ENCODE measurements at places on chromosomes 7 and 10.

DNA sequence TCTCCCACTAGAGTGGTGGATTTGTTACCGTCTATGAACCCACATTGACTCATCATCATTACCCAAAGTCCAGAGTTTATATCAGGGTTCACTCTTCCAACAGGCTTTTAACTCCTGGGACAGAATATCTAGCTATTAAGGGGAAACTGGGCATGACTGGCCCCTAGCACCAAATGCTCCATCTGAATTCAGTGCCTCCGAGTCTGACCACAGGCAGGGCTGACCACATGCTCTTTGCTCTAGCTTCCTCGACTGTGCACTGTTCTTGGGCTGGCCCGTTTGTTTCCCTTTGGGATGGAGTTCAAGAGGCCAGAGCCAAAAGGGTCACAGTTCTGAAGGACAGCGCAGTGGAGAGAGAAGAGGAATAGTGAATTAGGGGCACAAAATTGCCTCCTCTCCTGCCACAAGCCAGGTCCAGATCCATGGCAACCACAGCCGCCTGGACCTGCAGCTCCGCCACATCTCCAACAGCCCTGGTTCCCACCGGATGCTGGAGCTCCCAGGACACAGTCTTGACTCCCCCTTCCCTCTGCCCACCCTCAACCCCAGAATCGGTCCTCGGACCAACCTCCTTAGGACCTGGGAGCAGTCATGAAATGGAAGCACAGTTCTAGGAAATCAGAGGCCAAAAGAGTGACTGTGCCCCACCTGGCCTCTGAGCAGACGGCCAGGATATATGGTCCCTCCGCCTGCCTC, 16.2 kb downstream of the CAMK2G start:
- DNase-seq: no peak

- no peak for DNase-seq
These were observed 203.9 kb upstream of the GLI3 start for GRCh38 chr7:42440951-42441350.

GRCh38 chr7:132168239-132168638, 408.0 kb downstream of the PLXNA4 start:
- DNase-seq: no peak

DNA sequence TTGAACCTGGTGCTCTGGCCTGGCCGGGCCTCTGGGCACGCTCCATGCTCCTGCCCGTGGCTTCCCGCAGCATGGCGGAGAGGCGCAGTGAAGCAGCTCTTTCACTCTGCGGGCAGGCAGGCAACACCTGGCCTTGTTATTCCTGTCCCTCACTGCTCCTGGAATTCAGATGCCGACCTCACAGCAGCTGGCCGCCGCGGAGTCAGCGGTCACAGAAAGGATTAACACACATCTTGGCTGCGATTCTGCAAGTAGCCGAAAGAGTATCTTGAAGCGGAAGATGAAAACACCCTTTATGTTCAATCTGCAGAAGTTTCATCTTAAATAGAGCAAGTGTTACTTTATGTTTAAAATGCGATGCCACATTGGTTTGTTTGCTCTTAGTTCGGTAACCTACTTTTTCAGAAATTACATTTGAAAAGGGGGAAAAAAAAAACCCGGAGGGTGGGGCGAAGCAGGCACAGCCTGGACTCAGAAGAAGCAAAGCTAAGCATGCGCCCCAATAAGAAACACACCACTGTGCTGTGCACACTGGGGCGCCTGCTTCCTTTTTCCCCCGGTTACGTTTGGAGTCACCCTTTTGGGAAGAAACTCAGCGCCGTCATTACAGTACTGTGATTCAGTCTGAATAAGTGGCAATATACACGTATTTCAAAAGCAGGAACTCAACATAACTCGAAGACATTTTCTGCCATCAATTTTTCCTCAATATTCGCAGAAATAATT, 42.3 kb downstream of the BRI3 start:
- peak; percentile 73 for DNase-seq

DNA sequence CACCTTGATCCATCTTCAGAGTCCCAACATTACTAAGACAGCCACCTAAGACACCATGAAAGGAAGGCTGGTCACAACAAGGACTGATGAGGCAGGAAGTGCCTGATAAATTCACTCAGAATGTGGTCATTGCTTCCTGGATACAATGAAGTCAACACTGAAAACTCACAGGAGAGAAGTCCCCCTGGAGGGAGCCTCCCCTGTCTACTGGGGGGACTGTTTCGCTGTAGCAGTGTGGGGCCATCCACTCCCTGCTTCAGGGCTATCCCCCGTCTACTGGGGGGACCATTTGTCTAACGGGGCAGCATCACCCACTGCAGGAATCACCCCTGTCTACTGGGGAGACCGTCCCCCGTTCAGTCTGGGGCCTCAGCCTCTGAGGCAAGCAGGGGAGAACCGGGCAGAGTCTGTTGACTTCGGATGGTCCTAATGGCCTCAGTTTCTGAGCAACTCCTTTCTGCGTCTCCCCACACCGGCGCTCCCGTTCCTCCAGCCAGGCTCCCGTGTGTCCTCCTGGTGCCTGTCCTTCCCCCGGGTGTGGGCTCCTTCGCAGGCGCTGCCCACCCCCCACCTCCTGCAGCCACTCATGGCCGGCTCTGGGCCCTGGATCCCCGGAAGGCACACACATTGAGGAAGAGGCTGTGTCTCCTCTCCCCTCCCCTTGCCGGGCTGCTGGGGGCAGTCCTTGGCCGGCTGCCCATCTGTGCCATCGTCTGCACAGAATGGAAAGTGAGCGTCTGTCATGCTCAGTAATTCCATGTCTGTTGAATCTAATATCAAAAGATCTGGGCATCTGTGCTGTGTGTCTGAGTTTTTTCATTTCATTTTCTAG, 59.9 kb upstream of the DNAJB6 start:
- DNase-seq: no peak

- no peak for DNase-seq
These were observed 258.6 kb downstream of the CNTNAP2 start for GRCh38 chr7:146375170-146375569.

Measured in smooth muscle cell of the brain vasculature (primary cell).